AG04449 (cell line): ENCODE measurements at places on chromosomes 13 and 19.

GRCh38 chr19:45668342-45668871 is 386 bp downstream of the GIPR start:
- no peak for DNase-seq

DNA sequence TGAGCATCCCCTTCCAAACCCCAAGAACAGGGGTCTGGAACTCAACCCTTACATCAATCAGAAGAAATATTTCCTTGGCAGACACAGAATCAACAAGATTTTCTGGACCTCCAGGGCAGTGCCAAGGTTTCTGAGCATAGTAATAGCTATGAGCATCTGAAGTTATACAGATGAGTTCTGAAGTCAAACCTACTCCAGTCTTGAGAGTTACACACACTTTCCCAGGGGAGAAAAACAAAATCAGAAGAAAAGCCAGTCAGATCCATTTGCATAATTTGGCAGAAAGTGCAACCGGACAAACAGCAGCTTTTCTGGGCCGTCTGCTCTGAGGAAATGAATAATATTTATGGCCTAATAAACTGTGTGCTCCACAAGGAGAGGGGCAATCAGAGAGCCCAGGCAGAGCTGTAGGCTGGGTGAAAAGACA is 93.1 kb downstream of the KL start:
- DNase-seq = no peak

GRCh38 chr19:10642473-10643171 is 11.5 kb upstream of the ILF3 start:
- DNase-seq = no peak

DNA sequence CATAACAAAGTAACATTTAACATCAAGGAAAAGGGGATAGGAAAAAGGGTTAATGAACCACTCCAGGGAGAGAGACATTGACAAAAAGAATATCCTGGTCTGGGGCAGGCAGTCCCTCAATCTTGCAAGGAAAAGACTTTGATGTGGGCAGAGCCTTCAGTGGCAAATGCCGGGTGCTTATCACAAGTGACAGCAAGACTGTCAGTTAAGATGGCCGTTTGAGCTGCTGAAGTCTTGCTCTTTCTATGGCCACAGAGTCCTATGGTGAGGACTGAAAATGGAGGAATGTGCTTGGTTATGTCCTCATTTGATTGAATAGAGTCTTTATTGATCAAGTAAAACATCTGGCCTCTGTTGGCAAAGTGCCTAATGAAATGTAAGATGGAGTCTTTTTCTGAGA is 112.1 kb downstream of the B3GLCT start:
- no peak for DNase-seq

GRCh38 chr13:27968316-27969081 is 616 bp downstream of the CDX2 start:
- no peak for DNase-seq

DNA sequence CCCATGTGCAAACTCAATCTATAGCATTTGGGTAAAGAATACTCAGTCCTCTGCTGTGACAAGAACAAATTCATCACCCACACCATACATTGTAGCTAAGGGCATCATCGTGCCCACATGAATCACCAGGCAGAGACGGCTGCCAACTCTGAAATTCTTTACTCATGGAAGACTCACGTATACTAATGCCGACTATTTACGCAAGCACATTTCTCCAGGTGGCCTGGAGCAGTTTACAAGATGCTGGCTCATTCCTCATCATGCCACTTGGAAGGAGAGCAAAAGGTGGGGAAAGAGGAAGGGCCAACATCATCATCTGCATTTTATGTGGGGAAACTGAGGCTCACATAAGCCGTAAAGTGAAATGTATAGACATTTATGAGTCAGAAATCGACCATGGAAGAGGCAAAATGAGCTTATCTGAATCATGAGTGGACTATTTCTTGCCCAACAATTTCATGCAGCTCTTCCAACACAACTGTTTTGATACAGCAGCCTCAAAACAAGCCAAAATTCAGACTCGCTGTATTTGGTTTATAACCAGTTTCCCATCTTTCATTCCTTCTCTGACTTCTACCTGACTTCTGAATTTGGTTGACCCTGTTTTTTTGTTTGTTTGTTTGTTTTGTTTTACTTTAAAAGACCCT is 213.9 kb upstream of the SERP2 start:
- no peak for DNase-seq

DNA sequence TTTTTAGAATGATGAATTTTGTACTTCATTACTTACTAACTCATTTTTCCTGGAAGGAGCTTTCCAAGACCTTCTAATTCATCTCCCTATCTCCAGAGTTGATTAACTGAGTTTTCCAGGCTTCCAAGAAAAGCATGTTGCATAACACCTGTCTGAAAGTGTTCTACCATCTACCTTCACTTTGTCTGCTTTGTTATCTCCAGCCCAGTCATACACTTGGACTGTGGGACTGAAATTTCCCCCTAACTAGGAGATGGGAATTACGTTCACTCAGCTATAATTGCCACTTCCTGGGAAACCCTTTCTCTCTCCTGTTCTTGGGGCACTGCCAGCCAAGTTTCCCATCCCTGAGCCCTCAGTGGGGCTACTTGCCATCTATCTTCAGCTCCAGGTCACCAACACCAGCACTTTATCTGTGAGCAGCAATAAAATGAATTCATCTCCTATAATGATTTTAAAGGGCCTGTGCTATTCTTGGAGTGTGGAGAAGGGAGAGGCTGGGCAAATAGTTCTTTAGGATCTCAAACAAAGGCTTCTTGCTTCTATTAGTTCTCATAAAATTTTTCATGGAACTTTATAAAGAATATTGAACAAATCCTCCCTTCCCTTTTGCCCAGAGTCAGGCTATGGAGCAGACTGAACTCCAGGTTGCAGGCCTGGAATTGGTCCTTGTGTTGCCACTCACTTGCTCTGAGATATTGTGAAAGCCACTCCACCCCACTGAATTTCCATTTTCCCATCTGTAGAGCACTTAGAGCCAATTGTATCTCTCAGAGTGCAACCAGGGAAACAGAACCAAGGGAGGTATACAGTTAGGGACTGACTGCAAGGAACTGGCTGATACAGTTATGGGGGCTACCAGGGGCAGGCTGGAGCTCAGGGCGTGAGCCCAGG is 17.8 kb upstream of the ATP12A start:
- DNase-seq = no peak

DNA sequence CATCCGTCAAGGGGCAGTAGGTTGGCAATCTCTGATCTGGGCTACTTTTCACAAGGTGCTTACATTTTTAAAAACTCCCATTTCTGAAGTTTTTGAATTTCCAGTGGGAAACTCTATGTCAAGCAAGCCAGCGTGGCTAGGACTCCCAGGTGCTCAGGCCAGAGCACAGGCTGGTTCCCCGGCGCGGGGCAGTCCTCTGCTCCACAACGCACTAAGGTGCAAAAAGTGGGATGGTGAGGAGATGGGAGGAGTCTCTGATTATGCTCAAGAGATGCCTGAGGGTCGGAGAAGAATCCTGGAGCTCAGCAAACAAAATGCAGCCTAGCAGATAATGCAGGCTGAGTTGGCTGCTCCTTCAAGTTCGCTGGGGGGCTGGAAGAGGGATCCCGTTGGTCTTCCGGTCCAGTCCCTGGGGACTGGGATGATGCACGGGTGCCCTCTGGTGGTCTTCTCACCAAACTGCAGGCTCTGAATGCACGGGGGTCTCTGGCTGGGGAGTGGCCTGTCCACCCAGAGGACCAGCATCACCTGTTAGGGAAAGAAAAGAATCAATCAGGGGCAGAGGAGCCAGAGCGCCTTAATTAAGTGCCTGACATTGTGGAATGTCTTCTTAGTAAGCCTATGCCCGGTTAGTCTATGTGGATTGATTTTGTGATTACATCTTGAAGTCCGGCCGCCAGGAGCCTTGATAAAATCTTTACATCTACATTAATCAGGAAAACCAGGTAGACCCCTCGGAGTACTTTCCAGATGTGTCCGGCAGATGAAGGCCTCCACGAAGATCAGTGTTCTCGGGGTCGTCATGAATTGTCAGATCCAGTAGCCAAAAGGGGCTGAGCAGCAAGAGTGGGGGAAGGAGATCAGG is 244.4 kb upstream of the MAB21L1 start:
- DNase-seq = no peak

GRCh38 chr13:112107289-112107688 is 40.3 kb downstream of the SOX1 start:
- DNase-seq = no peak

GRCh38 chr19:18223860-18224524 is 2.2 kb downstream of the PDE4C start:
- DNase-seq = no peak

DNA sequence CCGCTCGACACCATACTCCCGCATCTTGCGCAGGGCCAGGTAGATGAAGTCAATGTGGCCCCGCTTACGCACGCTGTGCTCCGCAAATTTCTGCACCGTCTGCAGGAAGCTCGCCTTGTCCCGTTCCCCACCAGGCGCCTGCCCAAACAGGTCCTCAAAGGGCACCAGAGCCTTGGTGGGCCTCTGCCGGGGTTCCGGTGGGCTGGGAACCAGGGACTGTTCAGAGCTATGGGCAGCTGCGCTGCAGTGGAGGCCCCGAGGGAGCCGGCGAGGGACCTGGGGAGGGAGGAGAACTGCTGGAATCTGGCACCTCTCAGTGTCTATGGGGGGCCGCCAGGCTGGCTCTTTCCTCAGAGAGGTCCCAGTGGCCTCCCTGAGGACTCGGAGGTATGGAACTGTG is 8.3 kb upstream of the ZNF653 start:
- no peak for DNase-seq

DNA sequence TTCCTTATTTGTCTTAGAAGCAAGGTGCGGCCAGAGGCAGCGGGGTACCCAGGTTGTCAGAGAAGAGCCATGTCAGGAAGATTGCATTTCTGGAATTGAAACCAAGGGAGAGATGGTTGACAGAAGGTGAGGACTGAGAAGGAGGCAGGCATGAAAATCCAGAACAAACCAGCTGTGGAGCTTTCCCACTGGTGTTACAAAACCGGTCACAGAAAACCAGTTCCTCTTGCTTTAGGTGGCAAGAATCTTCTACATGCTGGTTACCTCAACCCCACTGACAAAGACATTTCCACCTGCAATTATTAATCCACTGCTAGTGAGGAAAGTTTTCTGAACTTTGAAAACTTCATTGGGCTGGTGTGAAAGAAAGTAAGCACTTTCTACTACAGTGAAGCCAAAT is 64.0 kb upstream of the MED4 start:
- DNase-seq = no peak

DNA sequence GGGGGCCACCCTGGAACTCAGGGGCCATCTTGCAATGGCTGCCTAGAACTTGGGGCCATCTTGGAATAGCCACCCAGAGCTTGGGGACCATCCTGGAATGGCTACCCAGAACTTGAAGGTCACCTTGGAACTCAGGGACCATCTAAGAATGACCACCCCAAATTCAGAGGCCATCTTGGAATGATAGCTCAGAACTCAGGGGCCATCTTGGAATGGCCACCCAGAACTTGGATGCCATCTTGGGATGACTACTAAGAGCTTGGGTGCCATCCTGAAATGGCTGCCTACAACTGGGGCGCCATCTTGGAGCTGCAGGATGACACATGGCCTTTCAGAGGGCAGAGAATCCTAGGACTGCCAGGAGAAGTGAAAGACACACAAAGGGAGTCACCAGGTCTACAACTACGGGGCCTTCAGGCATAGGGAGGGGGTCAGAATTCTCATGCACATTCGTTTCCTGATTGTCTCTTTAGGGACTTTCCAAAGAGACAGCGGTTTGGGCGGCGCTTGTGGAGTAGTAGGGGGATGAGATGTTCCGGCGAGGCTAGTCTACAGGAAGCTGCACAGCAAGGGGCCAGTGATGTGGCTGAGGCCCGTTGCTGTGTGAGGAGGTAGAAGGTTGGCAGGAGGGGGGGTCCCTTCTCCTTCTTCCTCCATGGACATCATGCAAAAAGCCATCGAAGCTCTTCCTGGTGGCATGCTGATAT is 125.0 kb downstream of the IER2 start:
- DNase-seq = no peak

GRCh38 chr13:68727798-68728197 is 1379.8 kb upstream of the ATXN8OS start:
- no peak for DNase-seq

GRCh38 chr13:21361706-21362105 is 97.4 kb downstream of the ZDHHC20 start:
- no peak for DNase-seq
